ENCODE measurements at places on chromosomes 1 and 21.

- no peak for DNase-seq
Observed at GRCh38 chr1:6260433-6260934, 414 bp downstream of the GPR153 start.

DNA sequence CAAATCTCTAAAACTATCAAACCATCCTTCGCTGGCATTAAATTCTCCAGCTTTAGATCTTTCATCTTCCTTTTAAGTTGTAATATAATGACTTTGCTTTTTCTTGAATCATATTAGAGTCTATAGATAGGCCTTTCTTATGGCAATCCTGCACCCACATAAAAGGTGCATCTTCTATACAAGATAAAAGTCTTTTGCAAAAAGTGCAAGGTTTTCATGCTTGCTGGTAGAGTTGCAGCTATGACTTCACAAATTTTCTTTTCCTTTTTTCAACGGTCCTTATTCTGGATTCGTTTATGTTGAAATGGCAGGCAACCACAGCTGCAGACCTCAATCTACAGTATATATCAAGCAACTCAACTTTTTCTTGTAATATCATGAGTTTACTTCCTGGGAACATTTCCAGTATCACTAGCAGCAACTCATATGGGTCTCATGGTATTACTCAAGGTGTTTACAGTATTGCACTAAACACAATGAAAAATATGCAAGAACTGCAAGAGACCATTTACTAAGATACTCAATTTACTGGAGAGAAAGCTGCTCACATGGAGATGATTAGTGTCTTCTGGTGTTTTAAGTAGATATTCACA, 22.1 kb downstream of the OMA1 start:
- peak; percentile 5 for DNase-seq

- DNase-seq = no peak
Observed at GRCh38 chr1:61372944-61373343, 290.6 kb downstream of the NFIA start.

DNA sequence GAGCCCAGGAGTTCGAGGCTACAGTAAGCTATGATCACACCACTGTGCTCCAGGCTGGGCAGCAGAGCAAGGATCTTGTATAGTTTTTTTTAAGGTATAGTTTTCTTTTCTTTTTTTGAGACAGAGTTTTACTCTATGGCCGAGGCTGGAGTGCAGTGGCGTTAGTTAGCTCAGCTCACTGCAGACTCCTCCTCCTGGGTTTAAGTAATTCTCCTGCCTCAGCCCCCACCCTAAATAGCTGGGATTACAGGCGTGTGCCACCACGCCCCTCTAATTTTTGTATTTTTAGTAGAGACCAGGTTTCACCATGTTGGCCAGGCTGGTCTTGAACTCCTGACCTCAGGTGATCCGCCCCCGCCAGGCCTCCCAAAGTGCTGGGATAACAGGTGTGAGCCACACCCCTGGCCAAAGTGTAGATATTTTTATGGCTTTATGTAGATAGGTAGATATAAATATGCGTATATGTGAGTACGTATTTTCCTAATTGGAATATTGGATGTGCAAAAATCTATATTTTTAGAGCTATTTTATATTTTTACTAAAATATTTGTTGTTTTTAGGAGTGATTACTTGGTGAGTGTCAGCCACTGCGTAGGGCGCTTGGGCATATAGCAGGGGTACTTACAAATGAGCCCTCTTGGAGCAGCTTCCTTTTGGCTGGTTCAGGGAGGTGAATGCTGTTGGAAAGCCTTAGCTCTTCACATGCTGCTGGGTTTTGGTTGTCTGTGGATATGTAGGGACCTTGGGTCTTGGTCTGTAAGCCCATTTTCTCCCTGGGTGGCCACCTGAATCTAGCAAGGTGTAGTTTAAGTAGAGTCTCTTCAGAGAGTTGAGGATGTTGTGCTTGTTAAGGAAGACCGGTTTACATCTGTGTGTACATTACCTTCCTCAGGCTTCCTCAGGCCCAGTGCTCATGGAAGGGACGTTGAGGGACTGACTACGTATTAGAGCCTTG, 9.5 kb downstream of the KDM4A start:
- no peak for DNase-seq

DNA sequence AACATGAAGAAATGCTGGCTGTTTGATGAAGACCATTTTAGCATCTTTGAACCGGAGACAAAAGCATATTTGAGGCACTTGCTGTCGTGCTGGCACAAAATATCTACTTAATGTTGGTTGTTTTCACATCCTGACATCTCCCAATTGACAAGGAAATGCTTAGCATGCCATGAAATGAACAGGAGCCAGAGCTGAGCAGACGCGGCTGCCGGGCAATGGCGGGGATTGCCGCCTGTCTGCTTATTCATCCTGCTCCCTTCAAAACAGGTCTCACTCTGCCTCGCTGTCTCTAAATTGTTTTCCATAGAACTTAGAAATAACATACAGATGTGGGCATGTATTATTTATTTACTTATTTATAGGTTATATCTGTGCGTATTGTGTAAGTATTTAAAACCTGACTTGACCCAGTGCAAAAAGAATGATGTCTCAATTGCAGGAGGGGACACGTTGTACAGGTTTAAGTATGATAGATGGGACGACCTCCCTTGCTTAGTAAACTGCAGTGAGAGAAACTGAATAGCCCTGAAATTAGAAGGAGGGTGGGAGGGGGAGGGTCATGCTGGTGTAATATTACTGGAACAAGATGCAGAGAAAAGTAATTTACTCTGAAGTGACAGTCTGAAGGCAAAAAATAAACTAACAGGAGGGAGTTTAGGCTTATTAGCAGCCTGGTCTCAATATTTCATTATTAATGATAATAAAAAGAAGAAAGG, 590.4 kb upstream of the PLXNA2 start:
- peak; percentile 47 for DNase-seq

DNA sequence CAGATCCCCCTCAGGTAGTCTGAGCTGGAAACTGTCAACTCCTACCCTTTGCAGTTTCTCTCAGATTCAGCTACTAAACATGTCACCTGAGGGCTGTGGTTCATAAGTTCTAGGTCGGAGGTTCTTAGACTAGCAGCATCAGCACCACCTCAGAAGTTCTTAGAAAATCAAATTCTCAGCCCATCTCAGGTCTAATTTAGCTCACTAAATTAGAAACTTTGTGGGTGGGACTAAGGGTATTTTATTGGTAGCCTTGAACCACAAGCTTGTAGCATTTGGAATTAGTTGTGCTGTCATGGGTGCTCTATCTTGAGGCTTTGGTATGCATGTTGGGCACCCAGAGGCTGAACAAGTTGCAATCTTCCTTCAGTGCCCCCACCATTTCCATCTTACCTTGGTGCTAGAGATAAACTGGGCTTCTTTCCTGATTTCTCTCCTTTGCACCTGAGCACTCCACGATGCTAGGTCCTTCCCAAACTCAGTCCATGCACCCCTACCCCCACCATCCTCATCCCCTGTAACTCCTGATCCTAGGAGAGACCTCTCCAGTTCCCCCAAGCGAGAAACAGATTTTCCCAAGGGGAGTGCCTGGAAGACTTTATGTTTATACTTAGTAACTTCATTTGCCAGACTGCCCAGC, 54.2 kb downstream of the S1PR1 start:
- DNase-seq = no peak

GRCh38 chr1:115671176-115671934, 29.6 kb downstream of the VANGL1 start:
- DNase-seq = no peak

GRCh38 chr1:119956306-119956705, 60.0 kb upstream of the ADAM30 start:
- peak; percentile 52 for DNase-seq

GRCh38 chr1:228487336-228488124, at the start of gene RNF187:
Gene RNF187, plus strand, starts transcription at chr1:228487382.
- DNase-seq = peak; percentile 18

DNA sequence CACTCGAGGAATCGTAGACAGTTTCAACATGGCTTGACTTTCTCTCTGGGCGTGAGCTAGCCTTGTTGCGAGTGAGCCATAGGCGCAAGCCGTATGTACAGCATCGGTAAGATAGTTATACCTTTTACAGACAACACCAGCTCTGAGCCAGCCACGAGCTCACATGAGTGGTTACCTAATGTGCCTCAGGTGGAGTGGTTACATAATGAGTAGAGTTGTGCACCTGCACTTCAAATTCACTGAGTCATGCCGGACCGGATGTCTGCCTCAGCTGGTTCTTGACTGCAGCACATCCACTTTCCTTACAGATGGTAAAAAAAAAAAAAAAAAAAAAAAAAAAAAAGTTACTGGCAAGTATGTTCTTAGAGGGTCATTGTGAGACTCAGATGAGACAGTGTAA, 360.4 kb upstream of the NR5A2 start:
- no peak for DNase-seq

- DNase-seq = no peak
Observed at GRCh38 chr1:77926561-77927357, 38.3 kb downstream of the NEXN start.

DNA sequence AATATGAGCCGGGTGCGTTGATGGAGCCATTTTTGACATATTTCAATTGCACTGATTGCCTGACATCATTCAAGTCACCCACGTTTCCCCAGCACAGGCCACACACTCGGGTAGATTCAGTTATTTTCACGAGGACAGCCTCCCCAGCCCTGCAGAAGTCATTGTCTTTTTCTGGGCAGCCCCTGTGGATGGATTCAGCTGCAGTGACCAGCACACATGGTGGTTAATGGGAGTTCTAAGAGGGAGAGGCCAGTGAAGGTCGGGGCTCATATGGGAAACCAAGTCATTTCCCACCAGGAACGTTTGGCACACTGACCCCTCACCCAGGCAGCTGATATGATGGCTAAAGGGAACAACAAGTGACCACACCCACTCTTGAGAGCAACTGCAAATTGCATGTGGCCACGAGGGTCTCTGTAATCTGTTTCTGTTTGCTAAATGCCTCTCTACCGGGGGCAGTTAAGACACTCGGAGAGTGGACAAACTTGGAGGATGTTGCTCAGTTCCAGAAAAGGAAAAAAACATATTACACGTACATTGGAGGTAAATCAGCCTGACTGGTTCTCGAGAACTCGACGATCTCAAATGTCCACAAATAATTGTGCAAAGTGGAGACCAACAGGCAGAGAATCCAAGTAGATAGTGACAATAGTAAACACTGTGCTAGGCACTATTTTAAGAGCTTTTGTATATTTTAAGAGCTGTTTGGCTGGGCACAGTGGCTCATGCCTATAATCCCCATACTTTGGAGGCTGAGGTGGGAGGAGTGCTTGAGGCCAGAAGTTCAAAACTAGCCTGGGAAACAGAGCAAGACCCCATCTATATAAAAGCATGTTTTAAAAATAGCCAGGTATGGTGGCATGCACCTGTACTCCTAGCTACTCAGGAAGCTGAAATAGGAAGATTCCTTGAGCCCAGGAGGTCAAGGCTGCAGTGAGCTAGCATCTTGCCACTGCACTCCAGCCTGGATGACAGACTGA, 167.2 kb upstream of the IRF2BP2 start:
- no peak for DNase-seq

- peak; percentile 70 for DNase-seq
Observed at GRCh38 chr1:55484173-55484572, 269.0 kb upstream of the USP24 start.

DNA sequence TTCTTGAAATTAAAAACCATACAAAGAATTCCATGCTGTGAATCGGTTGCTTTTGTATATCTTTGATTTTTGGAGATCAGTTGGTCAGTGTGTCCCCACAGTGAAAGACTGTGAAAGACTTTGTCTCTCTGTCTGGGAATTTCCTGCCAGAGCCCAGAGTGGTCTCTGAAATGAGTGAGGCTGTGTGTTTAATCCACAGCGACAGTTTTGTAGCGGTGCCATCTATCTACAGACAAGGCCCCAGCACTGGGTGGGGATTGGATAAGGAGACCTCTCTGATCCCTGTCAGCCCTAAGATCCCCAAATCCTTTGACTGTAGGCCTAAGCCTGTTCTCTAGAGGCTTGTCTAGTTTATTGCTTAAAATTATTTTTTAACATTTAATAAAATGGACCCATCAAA, 10.3 kb downstream of the GPR25 start:
- DNase-seq = no peak

DNA sequence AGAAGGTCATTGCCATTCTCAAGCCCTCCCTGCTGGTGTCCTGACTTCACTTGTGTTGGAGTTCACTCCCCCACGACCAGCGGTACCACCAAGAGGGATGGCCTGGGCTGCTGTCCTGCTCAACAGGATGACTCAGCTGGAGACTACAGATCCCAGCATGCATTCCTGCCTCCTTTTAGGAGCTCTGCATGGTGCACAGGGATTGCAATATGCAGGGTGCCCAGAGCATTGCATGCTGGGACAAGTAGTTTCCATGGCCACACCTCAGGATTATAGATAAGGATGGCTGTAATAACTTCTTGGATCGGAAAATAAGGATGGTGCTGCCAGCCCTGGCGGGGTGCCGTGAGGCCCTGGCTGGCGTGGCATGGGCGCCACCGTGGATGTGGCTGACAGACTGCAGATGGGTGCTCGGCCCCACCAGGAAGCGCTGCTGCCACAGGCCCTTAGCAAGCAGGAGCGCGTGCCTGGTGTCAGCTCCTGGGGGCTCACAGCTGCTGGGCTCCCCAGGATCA, 150.0 kb downstream of the CASZ1 start:
- peak; percentile 30 for DNase-seq

- DNase-seq = no peak
Observed at GRCh38 chr1:165173818-165174217, 182.7 kb downstream of the LMX1A start.

- DNase-seq = no peak
Observed at GRCh38 chr1:36162680-36163239, 6.8 kb downstream of the MAP7D1 start.

- DNase-seq = no peak
Observed at GRCh38 chr1:156676114-156676819, 940 bp downstream of the NES start.
